ENCODE measurements at places on chromosomes 11 and 22.

DNA sequence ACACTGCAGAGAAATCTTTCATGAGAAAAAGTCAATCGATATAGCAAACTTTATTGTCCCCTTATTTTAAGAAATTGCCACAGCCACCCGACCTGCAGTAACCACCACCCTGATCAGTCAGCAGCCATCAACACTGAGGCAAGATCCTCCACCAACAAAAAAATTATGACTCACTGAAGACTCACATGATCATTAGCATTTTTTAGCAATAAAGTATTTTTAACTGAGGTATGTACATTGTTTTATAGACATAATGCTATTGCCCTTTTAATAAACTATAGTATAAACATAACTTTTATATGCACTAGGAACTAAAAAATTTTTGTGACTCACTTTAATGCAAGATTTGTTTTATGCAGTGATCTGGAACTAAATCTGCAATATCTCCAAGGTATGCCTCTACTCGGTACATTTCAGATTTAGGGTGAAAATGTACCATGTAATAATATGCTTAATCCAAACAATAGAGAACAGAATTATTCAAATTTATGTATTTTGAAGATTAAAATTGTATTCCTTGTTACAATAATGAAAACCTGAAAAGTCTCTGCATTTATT, 79.2 kb upstream of the CEP126 start:
- DNase-seq = no peak

- DNase-seq = no peak
These were observed 185.7 kb downstream of the BLID start for GRCh38 chr11:121930004-121930965.

DNA sequence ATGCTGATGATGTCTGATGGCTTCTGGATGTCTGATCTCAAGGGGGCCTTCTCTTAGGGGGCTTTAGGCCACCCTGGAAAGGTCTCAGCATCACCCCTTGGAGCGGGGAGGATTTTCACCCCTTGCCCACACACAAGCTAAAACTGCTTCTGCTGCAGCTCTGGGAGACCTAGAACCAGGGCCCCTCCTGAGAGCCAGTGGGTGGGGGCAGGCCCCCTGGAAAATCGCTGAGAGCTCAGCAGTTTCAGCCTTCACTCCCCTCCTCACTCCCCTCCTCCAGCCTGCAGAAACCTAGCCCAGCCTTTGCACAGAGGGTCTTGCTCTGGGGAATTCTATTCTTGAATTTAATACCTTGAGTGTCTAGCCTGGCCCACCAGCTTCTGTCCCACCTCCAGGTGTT, 17.2 kb downstream of the CD6 start:
- no peak for DNase-seq

DNA sequence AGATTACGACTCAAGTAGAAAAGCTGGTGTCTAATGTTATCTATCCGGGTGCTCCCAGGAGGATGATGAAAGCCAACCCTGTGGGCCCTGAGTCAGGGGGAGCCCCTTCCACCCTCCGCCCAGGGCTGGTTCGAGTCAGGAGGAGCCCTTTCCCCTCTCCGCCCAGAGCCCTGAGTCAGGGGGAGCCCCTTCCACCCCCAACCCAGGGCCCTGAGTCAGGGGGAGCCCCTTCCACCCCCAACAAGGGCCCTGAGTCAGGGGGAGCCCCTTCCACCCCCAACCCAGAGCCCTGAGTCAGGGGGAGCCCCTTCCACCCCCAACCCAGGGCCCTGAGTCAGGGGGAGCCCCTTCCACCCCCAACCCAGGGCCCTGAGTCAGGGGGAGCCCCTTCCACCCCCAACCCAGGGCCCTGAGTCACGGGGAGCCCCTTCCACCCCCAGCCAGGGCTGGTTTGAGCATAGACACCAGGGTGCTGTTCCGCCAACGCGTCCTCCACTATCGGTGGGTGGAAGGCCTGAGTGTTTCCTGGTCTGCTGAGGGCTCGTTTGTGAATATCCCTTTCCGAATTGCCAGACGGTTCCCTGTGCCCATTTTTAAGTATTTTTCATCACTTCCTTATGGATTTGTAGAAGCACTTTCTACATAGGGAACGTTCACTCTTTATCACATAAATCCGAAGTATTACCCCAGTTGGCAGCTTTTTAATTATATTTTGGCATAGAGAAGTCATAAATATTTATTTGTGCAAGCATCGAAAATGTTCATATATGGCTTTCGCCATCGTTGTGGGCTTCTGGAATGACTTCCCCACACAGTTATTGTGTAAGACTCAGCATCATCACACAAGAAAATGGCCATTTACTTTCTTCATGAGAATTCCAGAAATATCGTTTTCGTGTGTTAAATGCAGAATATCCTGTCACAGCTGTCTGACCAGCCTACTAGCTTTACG, 380.6 kb downstream of the BRD1 start:
- peak; percentile 6 for DNase-seq

GRCh38 chr11:130798280-130798679, 118.0 kb downstream of the SNX19 start:
- DNase-seq = no peak

DNA sequence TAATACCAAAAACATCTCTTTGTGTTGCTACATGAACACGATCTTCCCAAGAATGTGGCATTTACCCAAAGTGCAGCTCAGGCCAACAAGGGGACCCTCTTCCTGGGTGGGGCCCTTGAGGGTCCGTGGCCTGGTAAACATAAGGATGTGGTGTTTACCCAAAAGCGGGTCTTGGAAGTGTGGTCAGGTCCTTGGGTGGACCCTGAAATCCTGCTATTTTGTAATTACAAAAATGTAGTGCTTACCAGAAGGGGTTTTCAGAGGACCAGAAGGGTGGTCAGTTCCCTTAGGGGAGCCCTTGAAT, 87.8 kb upstream of the PRDM11 start:
- no peak for DNase-seq

All from activated T-helper 9 cell treated with anti-CD3 and anti-CD28 coated beads, Interleukin-2, amount 50 U/mL, for 16 hours (primary cell).